ENCODE measurements at places on chromosomes 6 and 20.

DNA sequence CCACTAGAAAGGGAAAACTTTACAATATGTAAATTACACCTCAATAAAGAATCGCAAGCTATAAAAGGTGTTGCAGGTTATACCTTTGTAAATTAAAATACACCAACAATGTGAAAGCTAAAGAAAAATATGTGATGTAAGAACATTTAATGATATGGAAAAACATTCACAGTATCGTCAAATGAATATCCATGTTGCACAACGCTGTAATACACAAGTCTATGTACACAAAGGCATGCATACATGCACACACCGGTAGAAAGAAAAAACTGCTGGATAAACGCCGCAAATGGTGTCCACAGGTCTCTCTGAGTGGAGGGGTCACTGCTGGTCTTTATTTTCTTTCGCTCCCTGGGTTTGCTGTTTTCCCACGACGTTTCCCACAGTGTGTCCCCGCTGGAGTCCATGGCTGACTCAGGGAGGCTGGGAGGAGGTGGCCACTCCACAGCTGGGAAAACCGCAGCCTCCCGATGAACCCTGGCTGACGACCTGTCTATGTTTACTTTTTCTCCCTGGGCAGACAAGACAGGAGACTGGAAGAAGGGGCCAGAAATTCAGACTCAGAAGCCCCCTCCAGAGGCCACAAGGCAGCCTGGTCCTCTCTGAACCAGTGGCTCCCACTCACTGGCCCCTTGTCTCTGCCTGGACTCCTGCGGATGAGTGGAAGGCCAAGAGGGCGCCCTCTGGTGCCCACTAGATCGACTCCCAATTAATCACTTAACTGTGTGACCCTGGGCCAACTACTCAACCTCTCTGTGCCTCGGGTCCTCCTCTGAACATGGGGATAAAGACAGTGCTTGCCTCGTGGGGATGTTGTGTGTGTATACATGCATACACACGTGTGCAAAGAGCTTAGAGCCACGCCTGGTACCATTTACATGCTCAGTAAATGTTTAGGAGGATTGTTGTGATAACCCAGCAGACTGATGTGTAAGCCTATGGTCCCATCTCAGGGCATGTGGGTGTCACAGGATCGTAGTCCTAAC, 12.8 kb upstream of the BPI start:
- no peak for DNase-seq

DNA sequence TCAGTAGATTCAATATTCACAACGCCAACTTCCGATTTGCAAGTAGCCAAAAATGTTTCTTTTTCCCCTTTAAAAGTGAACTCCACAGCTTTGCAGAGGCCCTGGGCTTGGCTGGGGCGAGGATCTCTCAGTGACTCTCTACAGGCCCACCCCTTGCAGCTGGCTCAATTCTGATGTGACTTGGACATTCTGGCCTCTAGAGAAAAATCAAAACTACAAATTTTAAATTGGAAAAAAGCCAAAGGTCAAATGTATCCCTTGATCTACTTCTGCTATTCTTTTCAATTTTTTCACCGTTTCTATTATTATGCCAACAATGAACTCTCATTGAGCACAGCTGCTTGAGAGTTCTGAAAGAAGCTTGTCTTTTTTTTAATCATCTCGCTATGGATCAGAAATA, 245.9 kb upstream of the HS3ST5 start:
- DNase-seq: no peak

DNA sequence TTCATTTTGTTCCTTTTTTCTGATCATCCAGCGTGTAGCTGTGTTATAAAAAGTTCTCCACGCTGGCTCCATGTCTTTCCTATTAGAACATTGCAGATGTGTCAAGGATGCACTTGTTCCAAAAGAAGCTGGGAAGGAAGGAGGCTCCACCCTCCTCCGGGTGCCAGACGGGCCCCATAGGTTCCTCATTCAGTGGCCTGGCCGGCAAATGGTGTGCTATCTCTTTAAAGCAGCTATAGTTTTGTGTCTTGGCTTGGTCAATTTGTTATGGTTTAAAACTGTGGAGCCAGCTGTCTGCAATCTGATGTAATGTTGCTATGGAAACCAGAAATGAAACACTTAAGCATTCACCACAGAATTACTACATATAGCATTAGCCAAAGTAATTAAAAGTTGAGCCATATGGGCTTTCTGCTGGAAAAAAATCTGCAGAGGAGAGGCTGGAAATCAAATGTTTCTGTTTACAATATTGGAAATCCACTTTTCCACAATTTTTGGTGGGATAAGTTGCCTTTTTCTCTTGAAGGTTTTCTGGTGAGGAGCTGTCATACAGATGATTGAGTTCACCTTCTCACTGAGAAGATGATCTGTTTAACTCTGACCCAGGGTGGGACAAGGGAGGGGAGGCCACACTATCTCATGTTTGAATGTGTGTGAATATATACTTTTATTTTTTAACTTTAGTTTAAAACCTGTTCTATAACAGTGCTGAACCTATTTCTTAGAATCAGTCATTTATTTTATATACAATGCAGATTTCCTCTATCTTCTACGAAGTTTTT, 167.4 kb downstream of the SASH1 start:
- peak; percentile 99 for DNase-seq

DNA sequence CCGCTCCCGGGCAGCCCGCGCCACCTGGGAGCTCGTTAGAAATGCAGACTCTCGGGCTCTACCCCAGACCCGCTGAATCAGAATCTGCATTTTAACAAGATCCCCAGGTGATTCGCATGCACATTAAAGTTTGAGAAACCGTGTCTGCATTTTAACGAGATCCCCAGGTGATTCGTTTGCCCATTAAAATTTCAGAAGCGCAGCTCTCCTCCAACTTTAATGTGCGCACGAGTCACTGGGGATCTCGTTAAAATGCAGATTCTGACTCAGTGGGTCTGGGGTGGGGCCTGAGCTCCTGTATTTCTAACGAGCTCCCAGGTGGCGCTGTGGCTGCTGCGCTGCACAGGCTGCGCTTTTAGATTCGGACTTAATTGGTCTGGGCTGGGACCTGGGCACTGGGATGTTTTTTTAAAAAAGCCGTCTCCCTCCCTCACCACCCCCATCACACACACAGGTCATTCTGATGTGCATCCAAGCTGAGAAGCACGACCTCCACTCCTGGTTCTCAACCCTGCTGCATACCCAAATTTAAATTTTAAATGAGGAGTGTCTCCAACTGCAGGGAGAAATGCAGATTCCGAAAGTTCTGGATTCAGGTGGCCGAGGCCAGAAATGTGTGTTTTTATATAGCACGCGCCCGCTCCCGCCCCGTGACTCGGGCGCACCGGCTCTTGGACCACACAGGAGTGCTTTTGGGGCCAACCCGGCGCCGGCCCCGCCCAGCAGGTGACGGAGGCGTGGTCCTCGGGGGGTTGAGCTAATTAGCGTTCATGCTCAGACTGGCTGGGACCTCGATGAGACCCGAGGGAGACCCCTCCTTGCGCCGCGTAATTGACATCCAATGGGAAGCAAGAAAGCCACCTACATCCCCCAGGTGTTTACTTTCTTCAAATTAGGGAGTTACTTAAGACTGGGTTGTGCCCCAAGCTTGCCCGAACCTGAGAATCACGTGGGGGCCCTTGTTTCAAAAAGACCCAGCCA, 85.8 kb downstream of the ZFP64 start:
- DNase-seq: no peak

DNA sequence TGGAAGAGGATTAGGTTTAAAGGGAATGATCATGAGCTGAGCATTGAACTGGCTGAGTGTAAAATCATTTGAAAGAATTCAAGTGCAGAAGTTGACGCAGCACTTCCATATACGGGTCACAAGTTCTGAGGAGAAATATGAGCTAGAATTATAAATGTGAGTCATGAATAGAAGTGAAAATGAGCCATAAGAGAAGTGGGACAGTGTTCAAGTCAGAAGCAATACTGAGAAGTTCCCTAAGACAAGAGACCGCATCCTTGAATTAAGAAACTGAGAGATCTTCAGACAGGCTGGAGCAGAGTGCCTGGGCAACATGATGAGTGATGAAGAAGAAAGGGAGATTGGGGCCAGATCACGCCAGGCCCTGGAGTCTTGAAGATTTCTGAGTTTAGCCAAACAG, 209.7 kb downstream of the TBX18 start:
- DNase-seq: no peak

DNA sequence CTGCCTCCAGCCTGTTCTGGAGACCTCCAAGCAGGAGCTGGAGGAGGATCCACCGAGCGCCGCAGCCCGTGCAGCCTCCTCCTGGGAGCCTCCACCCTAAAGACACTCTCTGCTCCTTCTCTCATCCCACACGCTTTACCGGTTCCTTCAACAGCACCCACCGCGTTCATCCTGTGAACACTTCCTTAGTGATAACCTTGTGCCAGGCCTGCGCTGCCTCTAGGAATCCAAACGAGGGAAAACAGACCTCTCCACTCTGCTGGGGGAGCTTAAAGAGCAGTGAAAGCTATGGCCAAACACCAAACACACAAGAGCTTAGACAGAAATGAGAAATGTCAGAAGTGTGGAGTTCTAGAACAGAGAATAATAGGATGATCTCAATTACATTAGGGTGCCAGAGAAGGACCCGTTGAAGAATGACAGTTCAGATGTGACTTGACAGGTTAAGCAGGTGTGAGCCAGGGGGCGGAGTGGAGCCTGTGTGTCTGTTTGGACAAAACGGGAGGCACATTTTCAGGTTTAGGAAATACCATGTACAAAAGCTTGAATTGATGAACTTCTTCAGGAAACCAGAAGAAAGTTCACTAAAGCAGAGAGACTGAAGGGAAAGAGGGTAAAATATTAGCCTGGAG, 28.5 kb upstream of the HLA-DRB5 start:
- DNase-seq: no peak

DNA sequence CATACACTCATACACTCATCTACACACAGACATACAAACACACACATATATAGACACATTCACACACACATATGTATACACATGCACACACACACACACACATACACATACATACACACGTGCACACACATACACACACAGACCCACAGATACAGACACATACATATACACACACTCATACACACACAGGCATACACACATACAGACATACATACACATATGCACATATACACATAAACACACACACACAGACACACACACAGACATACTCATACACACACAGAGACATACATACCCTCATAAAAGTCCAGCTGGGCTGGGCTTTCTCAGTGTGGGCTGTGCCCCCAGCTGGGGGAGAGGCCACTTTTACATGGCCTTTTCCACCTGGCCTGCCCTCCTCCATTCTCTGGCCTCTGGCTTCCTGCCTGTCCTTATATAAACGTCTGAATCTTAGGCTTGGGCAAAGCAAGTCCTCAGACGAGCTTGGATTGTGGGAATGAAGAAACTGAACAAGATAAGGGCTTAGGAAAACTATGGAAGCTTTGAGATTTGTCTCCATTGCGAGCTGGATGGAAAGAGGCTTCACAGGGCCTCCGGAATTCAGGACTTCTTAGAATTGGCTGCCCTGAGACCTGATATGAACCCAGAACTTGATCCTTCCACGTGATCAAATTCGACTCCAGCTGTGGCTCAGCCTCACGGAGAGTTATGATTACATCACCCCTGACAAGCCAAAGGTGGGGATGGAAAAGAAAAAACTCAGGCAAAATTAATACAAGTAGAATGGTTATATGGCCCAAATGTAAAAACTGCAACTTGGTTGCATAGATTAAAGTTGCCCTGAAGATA, 22.5 kb upstream of the CST3 start:
- DNase-seq: peak; percentile 6

GRCh38 chr6:74713941-74714340, 491.9 kb downstream of the COL12A1 start:
- no peak for DNase-seq

GRCh38 chr6:70973604-70974003, 16.7 kb upstream of the B3GAT2 start:
- no peak for DNase-seq

GRCh38 chr6:62283796-62284411, 2.1 kb downstream of the KHDRBS2 start:
- no peak for DNase-seq

- peak; percentile 54 for DNase-seq
Measured at GRCh38 chr20:35215066-35215956, 11.2 kb upstream of the MMP24 start.

- no peak for DNase-seq
Measured at GRCh38 chr20:50478162-50478990, 31.8 kb upstream of the PTPN1 start.

DNA sequence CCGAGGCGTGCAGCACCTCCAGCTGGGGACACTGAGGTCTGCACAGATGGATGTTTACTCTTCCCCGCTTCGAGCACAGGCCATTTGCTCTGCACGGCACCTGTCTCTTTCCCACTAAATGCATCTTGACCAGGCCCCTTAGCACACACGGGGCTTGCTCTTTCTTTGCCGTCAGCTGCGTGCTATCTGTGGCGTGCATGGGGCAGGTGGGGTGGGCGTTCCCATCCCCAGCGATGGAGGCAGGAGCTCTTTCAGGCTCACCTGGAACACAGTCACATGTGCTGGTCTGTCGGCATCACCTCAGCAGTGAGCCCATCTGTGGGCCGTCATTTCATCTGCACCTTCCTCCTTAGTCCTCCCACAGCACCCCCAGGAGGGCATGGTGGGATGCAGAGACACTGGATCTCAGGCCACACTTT, 35.1 kb downstream of the RBM38 start:
- no peak for DNase-seq

GRCh38 chr6:108587258-108588059, 26.7 kb downstream of the FOXO3 start:
- no peak for DNase-seq

DNA sequence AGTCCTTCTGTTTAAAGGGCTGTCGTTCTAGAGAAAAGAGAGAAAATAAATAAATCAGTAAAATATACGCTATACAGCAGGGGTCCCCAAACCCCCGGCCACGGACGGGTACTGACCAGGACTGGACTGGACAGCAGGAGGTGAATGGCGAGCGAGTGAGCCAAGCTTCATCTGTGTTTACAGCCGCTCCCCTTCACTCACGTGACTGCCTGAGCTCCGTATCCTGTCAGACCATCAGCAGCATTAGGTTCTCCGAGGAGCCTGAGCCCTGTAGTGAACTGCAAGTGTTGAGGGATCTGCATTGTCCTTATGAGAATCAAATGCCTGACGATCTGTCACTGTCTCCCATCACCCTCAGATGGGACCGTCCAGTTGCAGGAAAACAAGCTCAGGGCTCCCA, 76.5 kb downstream of the ZNF217 start:
- no peak for DNase-seq

DNA sequence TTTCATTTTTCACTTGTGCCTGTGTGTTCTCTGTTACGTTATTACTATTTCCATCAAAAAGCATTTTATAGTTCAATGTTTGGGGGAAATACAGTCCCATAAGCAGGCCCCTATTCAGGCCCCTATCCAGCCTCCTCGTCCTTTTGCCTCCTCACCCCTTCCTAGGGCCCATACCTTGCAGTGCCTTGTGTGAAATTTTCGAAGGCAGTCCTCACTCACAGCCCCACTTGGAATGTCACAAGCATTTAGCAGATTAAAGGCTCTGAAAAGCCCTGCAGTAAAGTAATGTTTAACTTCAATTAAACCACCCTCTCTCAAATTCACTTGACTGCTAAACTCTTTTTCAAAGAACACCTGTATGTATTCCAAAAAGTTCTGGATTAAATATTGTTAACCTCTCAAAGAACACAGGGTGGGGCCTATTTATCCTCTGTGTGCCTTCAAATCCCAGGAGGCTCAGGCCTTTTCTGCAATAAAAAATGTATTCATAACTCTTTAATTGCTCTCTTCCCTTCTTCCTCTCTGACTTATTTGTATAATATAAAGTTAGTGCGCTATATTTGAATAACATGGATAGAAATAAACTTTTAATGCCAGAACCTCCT, 202.5 kb downstream of the FOXA2 start:
- no peak for DNase-seq

GRCh38 chr6:164022632-164023031, 608.1 kb downstream of the QKI start:
- no peak for DNase-seq

- DNase-seq: no peak
Measured at GRCh38 chr20:1427457-1428054, 34.7 kb upstream of the FKBP1A start.
